Lung (tissue), 17 donors: ENCODE measurements at places on chromosomes 5 and 9.
A peak's percentile ranks its signal among the peaks of the same experiment; 100 is the strongest.

DNA sequence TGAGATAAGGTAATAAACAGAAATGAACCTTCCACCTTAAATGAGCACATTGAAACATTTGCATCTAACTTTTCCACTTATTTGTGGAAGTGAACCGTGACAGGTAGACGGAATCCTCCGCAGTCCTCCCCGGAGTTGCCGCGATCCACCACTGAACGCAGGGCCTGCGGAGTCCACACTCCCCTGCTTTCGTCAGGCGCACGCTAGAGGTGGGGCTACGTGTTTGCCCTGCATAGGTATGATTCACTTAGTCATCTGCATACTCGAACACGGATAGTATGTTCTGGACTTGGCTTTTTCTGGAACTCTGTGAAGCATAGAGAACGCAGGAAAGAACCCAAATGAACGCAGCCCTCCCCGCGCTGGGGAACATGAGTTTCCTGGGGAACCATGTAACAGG lies 272.8 kb upstream of the IRX4 start:
- DNase-seq, result no peak

- peak; percentile 47 for DNase-seq
Measured at GRCh38 chr5:155729684-155730059, 597.3 kb upstream of the SGCD start.

GRCh38 chr5:29005386-29005785 lies 1967.0 kb upstream of the CDH9 start:
- DNase-seq, result no peak

- no peak for DNase-seq
Measured at GRCh38 chr9:106450549-106450948, 412.4 kb upstream of the ZNF462 start.

DNA sequence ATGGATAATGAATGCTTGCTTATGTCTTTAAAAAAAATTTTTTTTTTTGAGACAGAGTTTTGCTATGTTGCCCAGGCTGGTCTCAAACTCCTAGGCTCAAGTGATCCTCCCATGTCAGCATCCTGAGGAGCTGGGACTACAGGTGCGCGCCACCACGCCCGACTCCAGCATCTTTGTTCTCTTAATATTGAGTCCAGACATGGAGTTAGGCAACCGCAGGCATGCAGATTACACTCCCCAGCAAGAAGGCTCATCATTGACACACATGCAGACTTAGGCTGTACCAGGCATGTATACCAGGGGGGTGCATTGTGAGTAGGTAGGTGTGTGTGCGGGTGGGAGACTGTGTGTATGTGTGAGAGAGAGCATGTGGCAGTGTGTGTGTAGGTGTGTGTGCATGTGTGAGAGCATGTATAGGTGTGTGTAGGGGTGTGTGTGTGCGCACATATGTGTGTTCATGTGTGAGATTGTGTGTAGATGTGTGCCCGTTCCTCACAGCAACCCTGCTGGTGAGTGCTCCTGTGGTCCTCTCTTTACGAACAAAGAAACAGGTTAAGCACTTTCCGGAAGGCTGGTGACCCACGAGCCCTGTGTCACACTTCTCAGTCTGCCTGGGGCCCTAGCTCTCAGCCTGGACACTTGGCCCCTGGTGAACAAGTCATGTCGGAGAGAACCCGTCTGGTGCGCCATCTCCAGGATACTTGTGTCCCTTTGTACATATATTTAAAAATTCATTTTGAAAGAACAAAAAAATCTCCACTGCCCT lies 6.2 kb downstream of the OBP2B start:
- DNase-seq, result no peak

- no peak for DNase-seq
Measured at GRCh38 chr9:103242025-103242424, 246.9 kb downstream of the CYLC2 start.
